HepG2 (cell line): ENCODE measurements at places on chromosomes 2 and 18.
A peak's percentile ranks its signal among the peaks of the same experiment; 100 is the strongest.

GRCh38 chr2:46001741-46002506 lies 295.3 kb upstream of the EPAS1 start:
- peak; percentile 37 for DNase-seq

- no peak for DNase-seq
These were observed 14.0 kb downstream of the GORASP2 start for GRCh38 chr2:170943041-170943440.

DNA sequence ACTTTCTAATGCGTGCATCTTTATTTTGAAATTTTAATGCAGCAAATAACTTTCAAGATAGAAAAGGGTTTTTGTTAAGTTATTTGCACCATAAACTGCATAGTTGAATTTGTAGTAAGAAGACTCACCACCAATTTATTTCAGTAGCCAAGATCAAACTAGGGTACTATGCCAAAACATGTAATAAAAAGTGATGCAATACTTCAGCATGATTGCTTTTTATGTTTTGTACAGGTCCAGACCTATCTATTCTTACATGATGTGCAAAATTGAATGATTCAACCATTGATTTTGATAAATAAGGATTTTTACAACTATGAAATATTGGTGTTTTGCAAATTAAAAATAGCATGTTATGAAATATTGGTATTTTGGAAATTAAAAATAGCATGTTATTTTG lies 26.7 kb downstream of the AGPS start:
- no peak for DNase-seq

DNA sequence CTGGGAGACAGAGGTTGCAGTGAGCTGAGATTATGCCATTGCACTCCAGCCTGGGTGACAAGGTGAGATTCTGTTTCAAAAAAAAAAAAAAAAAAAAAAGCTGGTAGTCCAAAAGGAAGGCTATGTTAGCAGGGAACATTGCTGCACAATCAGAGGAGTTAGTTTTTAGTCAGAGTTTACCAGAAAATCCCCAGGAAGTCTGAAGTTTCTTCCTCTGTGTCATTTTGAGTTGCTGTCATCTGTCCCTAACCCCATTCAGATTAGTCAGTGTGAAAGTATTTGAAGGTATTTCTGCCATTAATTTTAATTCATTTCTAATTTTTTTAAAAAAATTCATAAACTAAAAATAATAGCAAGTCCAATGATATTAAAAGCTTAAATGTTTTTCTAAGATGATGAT lies 33.5 kb upstream of the CERS6 start:
- DNase-seq = no peak

- DNase-seq = no peak
These were observed 455.9 kb downstream of the RNF144A start for GRCh38 chr2:7373156-7373555.

DNA sequence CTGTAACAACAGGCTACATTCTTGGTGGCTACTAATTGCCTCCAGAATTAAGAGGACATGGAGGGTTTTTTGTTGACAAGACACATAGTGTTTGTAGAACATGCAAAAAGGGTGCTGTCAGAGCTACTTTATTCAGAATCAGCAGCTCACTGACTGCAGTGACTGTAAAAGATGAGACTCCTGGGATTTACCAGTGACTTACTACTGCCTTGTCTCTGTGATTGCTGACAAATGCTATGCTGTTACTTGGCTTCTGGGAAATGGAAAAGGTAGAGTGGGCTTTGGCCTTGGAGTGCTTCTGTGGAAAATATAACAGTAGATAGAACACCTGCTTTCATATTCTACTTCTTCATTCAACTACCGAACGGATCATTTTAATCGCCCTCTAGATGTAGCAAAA lies 47.8 kb downstream of the GREB1L start:
- no peak for DNase-seq

DNA sequence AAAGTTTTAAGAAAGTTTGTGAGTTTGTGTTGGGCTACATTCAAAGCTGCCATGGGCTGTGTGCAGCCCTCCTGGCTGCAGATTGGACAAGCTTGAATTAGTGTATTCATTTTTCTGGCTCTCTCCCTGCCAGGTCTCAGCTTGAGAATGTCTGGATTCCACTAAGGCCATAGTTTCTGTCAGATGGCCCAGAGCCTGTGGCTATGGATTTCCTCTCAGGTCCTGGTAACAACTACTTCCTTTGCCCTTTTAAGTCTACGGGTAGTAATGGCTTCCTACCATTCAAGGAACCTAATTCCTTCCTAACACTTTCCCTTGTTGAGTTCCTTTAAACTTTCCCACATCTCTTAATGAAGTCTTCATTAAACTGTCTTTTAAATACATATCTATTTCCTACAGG lies 24.3 kb upstream of the PSMD14 start:
- no peak for DNase-seq

- DNase-seq = no peak
These were observed 194.1 kb upstream of the HNMT start for GRCh38 chr2:137770166-137770565.

DNA sequence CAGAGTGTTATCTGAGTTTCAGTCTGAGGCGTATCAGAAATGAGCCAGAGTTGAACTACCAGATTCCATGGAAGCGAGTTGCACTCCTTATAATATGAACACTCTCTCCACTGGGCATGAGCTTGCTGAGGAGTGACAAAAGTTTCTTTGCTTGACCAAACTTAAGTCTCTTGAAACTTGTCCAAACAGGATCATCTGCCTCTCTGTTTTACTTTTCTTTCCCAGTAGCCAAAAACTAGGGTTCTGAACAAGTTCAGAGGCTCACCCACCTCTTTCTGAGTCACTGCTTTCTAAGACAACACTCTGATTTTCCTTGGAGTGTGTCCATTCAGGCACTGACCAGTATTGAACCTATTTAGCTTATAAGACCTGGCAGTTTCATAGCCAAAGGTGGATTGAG lies 233.2 kb upstream of the TCF4 start:
- no peak for DNase-seq

- no peak for DNase-seq
These were observed 84.4 kb downstream of the DGKD start for GRCh38 chr2:233438573-233439147.

DNA sequence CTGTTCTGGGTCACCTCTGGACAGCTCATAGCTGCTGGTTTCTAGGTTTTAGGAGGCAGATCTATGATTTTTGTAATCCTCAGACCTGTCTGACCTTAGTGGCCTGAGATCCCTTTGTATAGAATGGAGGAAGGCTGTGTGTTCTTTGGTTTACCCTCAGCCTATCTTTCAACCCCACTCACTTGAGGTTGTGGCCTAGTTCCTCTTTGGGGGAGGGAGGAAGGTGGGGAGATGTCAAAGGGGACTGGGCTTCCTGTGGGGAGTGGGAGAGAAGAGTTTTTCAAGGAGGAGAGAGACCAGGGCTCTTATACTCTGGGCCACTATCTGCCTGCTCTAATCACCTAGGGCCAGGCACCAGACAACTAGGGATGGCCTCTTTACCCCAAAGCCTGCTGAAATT lies 28.5 kb downstream of the SEMA4F start:
- no peak for DNase-seq

DNA sequence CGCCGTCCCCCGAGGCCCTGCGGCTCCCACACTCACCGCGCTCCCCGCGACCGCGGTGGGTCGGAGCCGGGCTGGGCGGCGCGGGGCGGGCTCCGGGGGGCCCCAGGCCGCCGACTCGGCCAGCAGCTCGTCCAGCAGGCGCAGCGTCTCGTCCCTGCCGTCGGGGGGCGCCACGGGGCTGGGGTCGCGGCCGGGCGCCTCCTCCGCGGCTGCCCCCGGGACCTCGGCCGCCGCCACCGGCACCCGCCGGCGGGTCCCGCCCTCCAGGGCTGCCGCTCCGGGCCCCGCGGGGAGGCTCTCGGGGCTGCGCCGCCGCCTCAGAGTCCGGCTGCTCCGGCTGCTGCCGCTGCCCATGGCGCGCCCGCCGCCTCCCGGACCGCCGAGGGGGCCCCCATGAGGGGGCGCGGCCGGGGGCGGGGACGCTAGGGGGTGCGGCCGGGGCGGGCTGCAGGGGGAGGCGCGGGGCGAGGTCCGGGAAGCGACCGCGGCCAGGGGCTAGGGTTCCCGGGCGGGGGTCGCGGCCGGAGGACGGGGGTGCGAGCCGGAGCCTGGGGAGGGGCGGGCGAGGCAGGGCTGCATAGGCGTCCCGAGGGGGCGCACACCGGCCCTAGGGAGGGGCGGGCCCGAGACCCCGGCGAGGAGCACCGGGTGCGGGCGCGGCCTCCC lies at the start of gene CYS1:
CYS1 (minus strand) TSS at position 542 of the 666 bp plus-strand sequence; CDS start at position 354, 188 bp downstream.
- DNase-seq = no peak

- no peak for DNase-seq
These were observed 6.8 kb upstream of the ARHGAP25 start for GRCh38 chr2:68727683-68728375.

DNA sequence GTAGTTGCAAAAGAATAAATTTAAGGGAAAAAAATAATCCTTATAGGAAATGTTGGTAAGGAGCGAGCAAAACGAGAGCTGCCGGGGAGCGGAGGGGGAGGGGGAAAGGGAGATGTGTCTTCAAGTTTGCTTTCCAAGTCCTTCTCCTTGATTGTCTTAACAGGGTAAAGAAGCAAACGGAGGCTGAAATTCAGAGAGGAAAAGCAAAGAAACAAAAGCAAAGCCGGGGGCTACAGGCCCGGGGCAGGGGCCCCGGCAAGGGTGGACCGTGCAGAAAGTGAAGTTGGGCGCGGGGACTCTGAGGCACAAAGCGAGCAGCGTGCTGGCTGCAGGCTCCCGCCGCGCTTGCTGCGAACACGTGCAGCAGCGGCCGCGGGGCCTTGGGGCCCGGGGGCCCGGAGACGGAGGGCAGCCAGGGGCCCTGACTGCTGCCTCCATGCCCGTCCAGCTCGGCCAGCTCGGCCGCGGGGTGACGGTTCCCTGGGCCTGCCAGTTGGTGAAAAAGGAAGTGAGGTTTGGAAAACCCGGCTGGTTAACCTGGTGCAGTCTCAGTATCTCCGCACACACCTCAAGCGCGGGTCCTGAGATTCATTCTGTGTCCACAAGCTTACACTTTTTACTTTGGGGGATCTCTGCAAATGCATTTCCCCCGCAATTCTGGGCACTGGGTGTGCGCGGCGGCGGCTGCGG lies 4.1 kb downstream of the BCL11A start:
- no peak for DNase-seq

- peak; percentile 92 for DNase-seq
These were observed 6.7 kb downstream of the CTDSP1 start for GRCh38 chr2:218406209-218406948.

DNA sequence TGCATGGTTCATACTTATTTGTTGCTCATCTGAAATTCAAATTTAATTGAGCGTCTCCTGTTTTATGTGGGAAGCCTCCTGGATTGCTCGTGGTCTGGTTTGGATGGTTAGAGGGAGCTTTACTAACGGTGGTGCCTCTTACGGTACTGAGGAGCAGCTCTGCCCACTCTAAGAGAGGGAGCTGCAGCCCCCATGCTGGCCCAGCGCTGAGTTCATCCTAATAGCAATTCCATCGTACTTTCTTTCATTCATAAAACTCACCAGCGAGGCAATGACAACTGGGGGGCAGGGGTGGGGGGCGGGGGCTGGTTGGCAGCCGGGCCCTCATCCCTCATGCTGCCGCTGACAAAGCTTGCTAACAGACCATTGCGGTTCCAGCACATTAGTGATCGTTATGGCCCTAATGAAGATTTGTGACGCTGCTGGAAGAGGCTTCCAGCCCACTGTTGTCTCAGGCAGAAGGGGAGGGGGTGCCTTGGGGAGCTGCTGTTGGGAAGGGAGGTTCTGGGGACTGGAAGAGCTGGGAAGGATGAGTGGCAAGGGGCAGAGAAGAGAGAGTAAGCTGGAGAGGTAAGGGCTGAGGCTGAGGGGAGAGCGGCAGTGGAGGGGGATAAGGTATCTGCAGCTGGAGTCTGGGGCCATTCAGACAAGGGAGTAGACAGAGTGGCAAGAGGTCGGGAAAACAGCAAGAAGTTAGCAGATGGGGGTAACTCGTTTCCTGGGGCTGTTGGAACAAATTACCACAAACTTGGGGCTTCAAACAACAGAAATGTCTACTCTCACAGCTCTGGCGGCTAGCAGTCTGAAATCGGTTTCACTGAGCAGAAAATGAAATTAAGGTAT lies 238.1 kb downstream of the LPIN1 start:
- no peak for DNase-seq

GRCh38 chr2:196607073-196607472 lies 32.4 kb upstream of the CCDC150 start:
- DNase-seq = no peak

- DNase-seq = no peak
These were observed 749.2 kb downstream of the ADCYAP1 start for GRCh38 chr18:1653873-1654272.

GRCh38 chr18:497688-498087 lies 2.8 kb downstream of the COLEC12 start:
- DNase-seq = no peak

DNA sequence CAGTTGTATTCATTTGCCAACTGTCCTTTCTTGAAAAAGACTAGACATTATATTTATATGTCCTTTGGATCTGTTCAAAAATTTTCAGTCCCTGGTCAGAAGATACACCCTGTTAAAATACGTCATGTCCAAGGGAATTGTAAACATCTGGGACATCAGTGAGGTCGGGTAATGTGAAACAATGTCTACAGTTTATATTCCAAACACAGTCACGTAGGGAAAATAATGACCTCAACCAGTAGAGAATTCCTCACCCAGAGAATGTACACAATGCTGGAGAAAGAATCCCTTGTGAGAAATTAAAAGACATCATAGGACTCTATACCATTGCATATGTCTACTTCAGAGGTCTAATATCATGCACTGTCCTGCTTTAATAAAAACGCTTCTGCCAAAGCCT lies 888.0 kb upstream of the CHAC2 start:
- DNase-seq = no peak

DNA sequence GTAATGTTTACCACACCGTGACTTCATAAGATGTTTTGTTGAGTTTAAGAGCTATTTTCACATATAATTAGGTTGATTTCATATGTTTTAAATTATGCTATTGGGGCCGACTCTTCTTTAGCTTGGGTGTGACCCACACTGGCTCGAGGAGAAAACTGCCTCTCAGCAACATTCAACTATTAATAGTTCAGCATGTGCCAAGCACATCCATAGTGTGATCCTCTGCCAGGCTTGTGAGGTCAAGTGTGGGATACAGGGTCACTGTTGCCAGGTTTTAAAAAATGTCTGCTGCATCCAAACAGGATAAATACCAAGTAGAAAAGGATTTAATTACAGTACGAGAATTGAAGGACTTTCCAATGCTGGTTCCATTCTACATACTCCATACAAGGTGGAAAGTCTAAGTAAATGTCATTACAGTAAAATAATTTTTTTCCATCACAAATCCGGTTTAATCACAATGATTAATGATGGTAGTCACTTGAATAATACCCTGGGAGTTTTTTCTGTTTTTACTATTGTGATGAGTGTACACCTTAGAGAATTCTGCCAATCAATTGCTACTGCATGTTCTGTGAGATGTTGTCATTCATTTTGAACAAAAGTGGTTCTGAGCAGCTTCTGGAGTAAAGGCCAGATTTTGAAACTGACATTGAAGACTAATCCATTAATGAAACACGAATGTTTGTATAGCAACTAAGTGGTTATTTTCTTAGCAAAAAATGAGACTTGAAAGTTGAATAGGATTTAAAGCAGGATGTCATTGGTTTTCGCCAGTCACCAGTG lies 84.5 kb downstream of the ABI2 start:
- DNase-seq = no peak

- DNase-seq = peak; percentile 56
These were observed 21.0 kb downstream of the MERTK start for GRCh38 chr2:111919365-111919764.
